Left renal pelvis (tissue), 4 donors: ENCODE measurements at places on chromosomes 6 and 20. TPM values are rescaled to one million over a fixed set of nuclear protein-coding genes. Genes with fewer than 3 reads are reported as not detected.

- no peak for DNase-seq
Measured at GRCh38 chr20:45832619-45833018, 980 bp upstream of the SNX21 start.

- DNase-seq = peak; percentile 64
Measured at GRCh38 chr6:150418827-150419594, 50.2 kb downstream of the IYD start.

- DNase-seq = peak; percentile 65
Measured at GRCh38 chr6:125611573-125612344, 137.7 kb upstream of the HEY2 start.

DNA sequence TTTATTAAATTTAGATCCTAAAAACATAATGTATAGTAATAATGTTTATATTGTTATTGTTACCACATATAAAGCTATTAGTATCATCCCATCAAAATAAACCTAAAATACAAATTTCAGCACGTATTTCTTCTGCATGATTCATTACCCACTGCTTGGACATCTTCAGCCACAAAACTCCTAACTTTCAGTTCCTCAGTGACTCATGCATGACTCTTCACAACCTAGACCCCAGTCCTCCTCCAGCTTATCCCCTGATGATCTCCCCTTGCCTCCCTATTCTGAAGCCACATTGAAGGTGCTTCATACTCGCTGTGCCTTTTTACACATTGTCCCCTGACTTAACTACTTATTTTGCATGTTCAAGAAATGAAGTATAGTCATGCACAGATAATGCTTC is 11.2 kb upstream of the GPRC6A start:
- DNase-seq = no peak

GRCh38 chr20:35541118-35541782 is 628 bp upstream of the ERGIC3 start:
- no peak for DNase-seq

GRCh38 chr6:15989397-15989796 is 139.5 kb upstream of the MYLIP start:
- no peak for DNase-seq

Gene HLA-DPB1
- polyA plus RNA-seq = 16.7 TPM

Gene FAM162B
- polyA plus RNA-seq = 7.8 TPM
